COLO829 (cell line): ENCODE measurements at places on chromosomes 1 and 21.

GRCh38 chr1:7331926-7332535 lies 439.1 kb upstream of the VAMP3 start:
- no peak for DNase-seq

DNA sequence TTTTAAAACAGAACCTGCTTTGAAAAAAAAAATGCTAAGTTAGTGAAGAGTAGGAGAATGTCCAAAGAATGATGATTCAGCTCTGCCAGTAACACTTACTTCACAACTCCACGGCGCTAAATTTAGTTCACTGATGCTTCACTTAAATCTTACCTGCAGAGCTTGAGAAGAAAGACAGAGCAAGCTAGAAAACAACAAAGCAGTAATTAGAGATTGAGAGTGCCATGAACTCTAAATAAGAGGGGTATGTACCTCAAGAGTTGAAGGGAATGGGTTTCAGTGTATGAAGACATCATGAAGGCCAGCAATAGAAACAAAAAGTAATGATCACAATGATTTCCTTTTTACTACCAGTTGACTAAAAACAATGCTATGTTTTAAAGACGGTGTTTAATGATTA lies 32.8 kb downstream of the EPRS1 start:
- no peak for DNase-seq

DNA sequence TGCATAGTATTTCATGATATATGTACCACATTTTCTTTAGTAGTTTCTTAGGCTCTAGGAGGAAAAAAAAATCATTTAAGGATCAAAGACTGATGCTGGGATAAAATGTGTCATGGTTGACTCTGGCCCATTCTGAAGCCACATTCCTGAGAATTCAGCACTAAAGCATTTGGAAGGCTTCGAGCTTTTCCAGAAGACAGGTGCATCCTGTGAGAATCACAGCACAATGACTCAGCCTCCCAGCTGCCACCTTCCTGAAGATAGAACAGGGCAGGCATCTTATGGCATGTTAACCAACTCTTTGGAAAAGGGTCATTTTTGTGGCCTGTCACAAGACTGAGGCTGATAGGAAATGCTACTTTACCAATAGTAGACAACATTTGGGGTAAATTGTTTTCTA lies 359.9 kb downstream of the PCP4 start:
- no peak for DNase-seq

DNA sequence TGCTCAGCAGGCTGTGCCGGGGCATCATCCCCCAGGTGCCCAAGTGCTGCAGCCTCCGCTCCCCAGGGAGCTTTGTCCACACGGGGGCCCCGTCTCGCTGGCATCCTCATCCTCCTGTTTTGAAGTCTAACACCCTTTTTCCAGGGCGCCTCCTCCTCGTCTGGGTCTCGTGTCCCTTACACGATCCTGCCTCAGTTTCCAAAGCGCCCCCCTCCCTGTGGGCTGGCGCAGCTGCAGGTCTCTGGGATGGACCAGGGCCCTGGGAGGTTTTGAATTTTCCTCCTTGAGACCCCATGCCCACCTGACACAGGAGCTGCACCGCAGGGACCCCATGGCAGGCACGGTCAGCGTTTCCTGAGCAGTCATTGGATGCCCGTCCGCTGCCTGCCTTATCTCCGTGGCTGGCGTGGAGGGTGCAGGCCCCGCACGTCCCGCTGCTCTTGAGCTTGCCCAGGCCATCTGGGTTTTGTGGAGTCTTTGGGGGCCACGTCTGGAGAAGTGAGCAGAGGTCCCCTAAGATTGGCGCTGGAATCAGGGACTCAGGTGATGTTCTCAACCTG lies 37.4 kb upstream of the DIP2A start:
- DNase-seq = no peak

GRCh38 chr1:16615253-16616252 lies 2.2 kb upstream of the NBPF1 start:
- no peak for DNase-seq

GRCh38 chr1:202622388-202622787 lies 87.9 kb downstream of the SYT2 start:
- DNase-seq = no peak

DNA sequence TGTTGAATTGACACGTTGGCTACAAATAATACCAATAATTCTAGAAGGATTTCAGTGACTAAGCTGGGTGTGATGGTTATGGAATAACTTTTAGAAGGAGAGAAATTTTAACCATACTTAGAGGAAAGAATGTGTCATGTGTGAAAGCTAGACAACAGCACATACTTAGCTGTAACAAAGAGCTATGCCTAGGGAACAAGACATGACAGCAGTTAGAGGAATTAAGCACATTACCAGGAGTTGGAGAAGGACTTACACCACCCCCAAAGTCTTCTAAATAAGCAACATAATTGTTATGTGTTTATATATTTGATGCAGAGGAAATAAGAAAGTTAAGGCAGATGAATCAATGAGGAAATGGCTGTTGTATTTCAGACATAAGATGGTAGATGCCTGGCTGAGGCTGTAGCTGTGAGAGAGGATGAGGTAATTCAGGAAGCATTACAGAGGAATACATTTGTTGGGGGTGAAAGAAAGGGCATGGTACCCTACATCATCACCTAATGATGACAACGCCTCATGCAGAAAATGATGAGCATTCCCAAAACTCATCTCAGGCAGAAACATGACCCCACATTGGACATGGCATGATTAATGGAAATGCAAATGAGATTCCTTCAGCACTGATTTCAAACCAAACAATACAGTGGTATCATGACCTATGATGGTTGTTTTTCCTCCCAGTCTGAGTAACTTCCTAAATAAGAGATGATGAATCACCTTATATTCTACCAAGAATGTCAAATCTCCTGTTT lies 211.5 kb downstream of the LHX8 start:
- peak; percentile 27 for DNase-seq

- no peak for DNase-seq
Observed at GRCh38 chr1:235002706-235003300, 125.8 kb downstream of the TOMM20 start.

DNA sequence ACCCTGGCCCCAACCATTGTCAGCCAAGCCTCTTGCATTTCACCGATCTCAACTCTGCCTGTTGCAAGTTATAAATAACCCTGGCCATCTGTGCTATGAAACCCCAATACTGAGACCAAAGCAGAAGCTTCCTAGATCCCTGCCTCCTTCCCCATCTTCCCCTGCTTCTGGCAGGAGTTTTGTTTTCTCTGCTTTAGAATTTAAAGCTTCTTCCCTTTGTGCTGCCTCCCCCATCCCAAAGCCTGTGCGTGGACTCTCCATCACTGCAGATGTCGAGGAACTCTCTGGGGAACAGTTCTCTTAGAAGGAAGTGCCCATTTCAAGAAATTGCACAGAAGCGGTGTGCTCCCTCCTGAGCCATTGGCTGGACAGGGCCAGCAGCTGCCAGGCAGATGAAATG lies 17.4 kb upstream of the MYOG start:
- no peak for DNase-seq

GRCh38 chr1:29282924-29283803 lies 46.8 kb downstream of the PTPRU start:
- DNase-seq = peak; percentile 55

DNA sequence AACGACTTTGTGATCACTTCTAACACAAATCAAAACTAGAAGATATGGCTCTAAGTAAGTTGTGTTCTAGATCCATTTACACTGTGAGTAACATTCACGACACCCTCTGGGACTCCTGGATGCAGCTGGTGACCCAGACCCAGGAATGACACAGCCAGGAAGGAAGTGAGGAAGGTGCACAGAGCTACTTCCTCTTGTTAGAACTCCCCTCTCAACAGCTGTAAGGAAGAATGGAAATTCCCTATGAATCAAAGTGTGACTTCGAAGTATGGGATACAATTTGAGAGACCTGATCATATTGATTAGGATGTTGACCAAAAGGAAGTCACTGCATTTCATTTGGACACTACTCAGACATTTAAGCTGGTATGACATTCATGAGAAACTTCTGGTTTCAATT lies 185.3 kb downstream of the NRIP1 start:
- no peak for DNase-seq

GRCh38 chr1:40185951-40186864 lies 25.0 kb downstream of the RLF start:
- DNase-seq = no peak

- peak; percentile 26 for DNase-seq
Observed at GRCh38 chr1:96966536-96967138, 245.1 kb downstream of the PTBP2 start.

- no peak for DNase-seq
Observed at GRCh38 chr1:186426118-186426517, 34.8 kb downstream of the PDC start.

GRCh38 chr1:111856411-111857185 lies 100.9 kb downstream of the DDX20 start:
- DNase-seq = no peak

GRCh38 chr1:246138781-246139180 lies 368.3 kb downstream of the SMYD3 start:
- DNase-seq = no peak

DNA sequence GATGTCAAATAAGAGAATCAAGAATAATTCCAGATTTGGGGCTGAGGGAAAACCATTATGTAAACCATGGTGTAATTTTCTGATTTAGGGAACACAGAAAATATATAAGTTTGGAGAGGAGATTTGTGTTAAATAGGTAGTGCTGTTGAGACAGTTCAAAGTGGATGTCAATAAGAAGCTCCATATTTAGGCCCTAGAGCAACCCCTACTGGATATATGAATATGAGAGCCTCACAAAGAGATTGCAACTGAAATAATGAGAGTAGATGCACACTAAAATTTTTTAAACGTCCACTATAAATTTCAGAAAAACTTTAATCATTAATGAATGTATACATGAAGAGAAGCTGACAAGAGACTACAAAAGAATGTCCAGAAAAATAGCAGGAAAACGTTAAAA lies 1447.8 kb upstream of the PRMT6 start:
- DNase-seq = peak; percentile 1

- no peak for DNase-seq
Observed at GRCh38 chr1:9558271-9558945, 19.1 kb downstream of the SLC25A33 start.

GRCh38 chr1:211482306-211482705 lies 9.7 kb downstream of the RD3 start:
- no peak for DNase-seq

DNA sequence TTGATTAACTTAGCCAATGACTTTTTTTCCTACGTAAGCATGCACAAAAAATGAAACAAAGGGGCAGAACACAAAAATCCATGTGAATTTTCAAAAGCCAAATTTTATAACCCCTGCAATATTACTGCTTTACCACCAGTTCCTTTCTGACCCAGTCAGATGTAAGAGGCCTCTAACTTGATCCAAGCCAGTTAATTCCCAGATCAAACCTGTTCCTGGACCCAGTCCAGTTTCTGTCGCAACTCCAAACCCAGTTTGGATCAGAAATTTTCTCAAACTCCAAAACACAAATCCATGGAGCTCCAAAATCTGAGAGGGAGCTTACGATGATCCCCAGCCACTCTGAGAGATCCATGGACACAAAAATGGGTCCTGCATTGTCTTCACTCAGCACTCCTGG lies 7.8 kb upstream of the ZYG11A start:
- DNase-seq = no peak

- DNase-seq = no peak
Observed at GRCh38 chr1:14262637-14263036, 335.8 kb upstream of the KAZN start.

- no peak for DNase-seq
Observed at GRCh38 chr1:84073266-84073665, 70.8 kb upstream of the PRKACB start.

GRCh38 chr1:95382000-95382786 lies 148.2 kb downstream of the RWDD3 start:
- DNase-seq = no peak

GRCh38 chr1:25873120-25873519 lies 2.4 kb downstream of the PAQR7 start:
- no peak for DNase-seq

DNA sequence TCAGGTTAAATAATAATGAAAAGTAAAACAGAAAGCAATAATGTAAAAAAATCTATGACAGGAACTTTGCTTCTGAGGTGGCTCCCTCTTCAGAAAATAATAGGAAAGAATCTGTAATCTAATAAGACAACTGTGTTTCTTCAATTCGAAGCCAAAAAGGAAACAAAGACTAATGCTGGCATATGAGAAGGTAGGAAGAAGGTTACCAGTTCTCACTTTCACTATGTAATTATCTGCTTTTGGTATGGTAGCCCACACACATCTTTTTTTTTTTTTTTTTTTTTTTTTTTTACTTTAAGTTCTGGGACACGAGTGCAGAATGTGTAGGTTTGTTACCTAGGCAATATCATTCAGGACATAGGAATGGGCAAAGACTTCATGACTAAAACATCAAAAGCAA lies 47.1 kb downstream of the COP1 start:
- no peak for DNase-seq

GRCh38 chr1:7771823-7772299 lies 765 bp downstream of the VAMP3 start:
- no peak for DNase-seq

GRCh38 chr1:211334986-211335385 lies 8.4 kb downstream of the TRAF5 start:
- no peak for DNase-seq

DNA sequence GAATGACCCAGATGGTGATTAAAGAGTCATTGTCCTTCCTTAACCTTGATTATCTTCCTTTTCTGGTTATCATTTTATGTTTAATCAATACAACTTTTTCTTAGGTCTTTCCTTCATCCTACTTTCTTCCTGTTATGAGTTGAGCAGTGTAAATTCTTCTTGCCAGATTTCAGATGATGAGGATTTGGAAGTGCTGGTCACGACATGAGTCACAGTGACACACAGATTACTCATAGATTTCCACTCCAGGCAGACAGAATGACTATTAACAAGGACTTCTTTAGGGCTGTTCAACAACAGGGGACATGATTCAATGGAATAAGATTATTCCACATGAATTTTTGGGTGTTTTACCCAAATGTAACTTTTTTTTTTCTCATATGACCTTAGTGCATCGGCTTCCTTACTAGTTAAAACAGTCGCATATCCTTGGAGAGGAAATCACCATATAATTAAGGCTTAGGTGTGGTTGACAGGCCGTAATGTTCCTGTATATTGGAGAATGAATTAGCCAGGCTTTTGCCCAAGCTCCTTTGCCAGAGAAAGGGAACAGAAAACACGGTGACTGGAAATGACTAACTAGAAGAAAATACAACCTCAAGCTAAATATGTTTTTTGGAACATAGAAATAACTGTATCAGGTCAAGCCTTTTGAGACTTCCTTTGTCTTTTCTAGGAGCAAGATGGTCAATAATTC lies 44.2 kb downstream of the PRRX1 start:
- peak; percentile 94 for DNase-seq
